ENCODE measurements at places on chromosomes 3 and 15.

DNA sequence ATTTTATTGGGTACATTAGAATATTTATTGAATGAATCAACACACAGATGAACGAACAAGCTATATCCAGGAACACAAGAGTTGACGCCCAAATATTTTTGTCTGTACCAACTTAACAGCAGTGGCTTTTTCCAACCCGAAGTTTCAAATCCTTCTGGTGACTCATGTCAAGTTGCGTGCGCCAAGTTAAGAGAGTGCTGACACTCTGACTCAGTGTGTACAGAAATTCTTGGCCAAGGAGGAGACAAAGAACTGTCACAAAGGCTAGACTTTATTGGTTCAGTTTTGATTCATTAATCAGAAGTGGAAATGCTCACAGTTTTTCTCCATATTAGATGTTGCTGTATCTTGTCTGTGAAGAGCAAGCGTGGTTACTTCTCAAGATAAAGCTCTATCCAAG lies 59.6 kb upstream of the TSC22D2 start:
- no peak for DNase-seq

GRCh38 chr3:188573956-188574355 lies 420.0 kb downstream of the LPP start:
- no peak for DNase-seq

DNA sequence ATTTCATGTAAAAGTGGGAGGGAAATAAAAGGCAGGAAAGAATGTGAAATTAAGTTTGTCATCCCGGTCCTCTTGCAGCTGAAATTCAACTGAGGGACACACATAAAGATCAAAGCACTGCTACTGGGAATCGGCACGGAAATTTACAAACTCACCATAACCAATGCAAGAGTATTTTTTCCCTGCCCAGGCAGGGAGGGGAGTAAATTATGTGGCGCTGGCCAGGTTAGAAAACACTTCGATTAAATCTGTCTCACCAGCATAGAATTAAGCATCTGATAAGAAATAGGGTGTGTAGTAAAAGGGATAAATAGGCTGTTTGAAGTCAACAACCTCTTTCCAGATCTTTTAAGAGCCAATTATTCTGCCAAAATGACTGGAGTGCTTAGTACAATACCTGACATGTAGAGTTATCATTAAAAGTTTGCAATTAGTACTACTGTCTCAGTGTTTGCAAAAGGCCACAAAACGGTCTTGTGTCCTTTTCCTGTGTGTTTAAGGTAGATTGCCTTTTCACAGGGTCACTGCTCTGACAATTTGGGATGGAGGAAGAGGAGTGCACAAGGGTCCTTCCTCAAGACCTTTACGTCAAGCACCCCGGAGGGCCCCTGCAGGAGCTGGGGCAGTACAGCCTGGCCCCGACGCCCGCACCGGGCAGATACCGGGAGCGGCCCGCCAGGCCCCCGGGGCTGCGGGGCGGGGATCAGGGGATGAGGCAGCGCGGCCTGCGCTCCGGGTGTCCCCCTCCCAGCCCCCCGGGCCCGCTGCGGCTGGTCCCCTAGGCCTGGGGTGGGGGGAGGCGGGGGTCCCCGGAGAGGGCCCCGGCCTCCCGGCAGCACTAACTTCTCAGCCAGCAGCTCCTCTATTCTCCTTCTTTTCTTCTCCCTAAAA lies 651 bp downstream of the UBA3 start:
- no peak for DNase-seq

DNA sequence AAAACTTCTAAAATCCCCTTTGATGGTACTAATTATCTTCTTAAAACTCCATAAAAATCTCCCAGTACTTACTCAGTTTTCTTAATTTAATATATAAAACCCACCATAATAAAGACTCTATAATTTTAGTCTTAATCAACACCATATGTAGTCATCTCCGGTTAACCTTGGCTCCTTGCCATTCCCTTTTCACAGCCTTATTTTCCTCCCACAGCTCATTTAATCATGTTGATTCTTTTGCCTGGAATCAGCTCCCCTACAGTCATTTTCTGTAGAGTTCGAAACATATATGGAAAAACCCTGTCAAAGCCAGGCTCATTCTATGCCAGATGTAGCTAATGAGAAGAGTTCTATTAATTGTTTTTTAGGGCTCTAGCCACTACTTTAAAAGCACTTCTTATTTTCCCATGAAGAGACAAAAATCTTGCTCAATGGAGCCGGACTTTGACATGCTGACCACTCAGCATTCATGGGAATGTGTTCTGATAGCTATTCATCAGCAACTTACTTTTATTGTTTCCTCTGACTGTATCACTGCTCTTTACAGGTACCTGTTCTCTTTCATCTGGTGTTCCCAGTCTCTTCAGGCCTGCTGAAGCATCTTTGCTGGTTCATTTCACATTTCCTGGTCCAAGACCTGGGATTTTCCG lies 573.4 kb downstream of the NAALADL2 start:
- DNase-seq, result peak; percentile 47

DNA sequence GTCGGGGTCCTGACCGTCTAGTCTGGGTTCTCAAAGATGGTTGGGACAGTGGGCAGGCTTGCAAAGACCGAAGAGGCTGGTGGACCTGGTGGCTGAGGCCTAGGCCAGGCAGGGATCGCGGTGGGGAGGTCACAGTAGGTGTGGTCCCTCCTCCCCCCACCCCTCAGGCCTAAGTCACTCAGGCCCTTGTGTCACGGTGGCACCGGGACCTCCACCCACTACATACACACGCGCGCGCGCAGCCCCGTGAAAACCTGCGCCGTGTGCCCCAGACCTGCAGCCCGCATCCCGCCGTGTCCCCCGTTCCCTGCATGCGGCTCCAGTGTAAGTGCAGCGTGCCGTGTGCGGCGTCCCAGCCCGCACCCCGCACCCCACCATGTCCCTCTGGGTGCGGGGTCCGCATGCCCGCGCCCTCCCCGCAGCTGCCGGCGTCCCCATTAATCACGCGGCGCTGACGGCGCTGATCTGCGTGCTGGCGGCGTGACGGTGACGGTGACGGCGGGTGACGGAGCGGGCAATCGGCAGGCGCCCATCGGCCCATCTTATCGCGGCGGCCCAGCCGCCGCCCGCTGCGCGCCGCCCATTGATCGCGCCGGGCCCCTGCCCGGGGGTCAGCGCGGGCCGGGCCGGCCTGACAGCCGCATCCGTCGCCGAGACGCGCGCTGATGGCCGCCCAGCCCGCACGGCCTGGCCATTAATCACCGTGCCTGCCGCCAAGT lies 24.4 kb downstream of the SEC61A1 start:
- DNase-seq, result no peak

DNA sequence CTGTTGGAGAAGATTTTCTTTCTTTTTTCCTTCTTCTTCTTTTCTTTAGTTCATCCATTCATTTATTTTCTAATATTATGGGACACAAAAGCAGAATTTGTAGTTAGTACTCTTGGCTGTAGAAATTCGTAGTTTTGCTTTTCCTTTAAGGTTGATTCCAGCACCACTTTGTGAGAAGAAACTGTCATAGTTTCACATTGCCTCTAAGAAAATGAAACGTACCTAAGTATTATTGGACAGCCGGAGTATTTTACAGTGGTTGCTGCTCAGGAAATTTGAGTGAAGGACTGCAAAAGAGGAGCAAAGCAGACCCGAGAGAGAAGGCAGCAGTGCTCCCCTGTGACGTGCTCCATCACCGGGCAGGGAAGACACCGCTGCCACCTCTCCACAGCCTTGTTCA lies 48.1 kb downstream of the PLCL2 start:
- no peak for DNase-seq

DNA sequence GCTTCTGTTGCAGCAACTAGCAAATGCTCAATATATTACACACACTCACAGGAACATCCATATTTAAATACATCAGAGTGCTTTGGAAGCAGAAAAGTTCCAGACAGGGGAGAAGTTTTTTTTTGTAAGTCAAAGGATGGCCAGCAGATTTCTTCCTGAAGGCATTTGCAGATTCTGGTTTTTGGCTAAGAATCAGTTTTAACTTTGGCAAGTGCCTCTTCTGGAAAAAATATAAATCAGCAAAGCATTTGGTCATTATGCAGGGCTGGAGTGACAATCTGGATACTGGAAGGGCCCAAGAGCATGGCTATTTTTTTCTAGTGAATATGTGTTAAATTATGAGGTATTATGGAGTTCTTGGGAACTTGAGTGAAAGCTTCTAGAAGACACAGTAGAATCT lies 495.3 kb upstream of the ARPP21 start:
- no peak for DNase-seq

GRCh38 chr3:55884491-55885285 lies 397.6 kb upstream of the WNT5A start:
- DNase-seq, result no peak

DNA sequence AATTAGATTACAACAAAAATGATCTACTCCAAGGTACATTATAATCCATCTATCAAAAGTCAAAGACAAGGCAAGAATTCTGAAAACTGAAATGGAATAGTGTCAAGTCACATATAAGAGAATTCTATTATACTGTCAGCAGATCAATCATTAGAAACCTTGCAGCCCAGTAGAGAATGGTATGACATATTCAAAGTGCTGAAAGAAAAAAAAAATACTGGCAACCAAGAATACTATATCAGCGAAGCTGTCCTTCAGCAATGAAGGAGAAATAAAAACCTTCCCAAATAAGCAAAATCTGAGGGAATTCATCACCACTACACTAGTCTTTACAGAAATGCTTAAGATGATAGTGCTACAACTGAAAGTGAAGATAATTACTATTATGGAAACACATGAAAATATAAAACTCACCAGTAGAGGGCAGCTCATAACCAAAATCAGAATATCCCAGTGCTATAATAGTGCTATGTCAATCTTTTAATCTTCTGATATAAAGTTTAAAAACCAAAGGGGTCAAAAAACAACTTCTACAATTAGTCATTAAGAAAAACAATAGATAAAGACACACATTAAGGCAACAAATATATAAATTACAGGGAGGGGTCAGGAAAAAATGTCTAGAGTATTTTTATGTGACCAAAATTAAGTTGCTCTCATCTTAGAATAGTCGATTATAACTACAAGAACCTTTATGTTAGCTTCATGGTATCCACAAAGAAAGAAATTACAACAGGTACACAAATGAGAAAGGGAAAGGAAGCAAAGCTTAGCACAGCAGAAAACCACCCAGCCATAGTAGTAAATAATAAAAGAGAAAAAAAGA lies 190.7 kb upstream of the CNTN6 start:
- no peak for DNase-seq

GRCh38 chr3:56254835-56255234 lies 213.4 kb downstream of the ERC2 start:
- DNase-seq, result no peak

DNA sequence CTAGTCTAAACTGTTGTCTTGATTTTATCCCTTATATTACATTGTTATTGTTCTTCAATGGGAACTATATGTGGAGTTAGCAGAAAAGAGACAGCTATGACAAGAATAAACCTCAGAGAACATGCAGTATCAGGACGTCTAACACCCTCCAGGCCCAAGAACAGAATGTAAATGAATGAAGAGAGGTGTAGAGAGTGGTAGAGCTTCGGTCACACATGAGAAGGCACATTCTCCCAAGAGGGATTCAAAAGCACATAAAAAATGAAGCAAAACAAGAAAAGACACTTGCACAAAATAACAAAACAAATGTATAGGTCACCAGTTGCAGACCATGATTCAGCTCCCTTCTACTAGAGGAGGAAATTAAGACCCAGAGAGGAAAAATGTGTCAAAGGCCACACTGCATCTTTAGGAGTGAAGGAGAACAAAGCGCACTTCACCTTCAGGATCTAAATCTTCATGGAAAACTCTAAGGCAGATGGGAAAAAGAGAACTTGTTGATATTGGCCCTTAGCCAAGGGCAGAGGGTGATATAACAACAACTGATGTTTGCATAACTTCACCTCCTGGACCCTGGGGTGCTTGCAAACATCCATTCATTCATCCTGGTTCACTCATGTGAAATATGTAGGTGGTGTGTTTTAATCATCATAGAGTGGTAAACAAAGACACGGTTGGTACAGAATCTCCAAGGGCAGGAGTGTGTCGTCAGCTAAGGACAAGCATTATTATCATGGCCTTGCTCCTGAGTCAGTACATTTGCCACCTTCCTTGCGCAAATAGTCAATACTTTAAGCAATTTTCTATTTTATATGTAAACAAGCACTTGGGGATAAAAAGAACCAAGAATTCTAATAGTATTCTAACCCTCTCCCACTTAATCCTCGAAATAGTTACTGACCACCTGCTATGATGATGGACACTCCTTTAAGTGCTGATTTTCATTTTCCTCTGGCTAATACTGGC lies 8.8 kb downstream of the NEK10 start:
- peak; percentile 74 for DNase-seq

GRCh38 chr3:183411216-183411922 lies 17.1 kb downstream of the MCF2L2 start:
- DNase-seq, result no peak

All from DMS153 (cell line).